Stimulated activated CD4-positive, alpha-beta T cell treated with anti-CD3 and anti-CD28 coated beads, Interleukin-1b, Interleukin-23, amount 100 ng/mL, for 1 hour (primary cell): ENCODE measurements at places on chromosomes 6 and 20.
A peak's percentile ranks its signal among the peaks of the same experiment; 100 is the strongest.

DNA sequence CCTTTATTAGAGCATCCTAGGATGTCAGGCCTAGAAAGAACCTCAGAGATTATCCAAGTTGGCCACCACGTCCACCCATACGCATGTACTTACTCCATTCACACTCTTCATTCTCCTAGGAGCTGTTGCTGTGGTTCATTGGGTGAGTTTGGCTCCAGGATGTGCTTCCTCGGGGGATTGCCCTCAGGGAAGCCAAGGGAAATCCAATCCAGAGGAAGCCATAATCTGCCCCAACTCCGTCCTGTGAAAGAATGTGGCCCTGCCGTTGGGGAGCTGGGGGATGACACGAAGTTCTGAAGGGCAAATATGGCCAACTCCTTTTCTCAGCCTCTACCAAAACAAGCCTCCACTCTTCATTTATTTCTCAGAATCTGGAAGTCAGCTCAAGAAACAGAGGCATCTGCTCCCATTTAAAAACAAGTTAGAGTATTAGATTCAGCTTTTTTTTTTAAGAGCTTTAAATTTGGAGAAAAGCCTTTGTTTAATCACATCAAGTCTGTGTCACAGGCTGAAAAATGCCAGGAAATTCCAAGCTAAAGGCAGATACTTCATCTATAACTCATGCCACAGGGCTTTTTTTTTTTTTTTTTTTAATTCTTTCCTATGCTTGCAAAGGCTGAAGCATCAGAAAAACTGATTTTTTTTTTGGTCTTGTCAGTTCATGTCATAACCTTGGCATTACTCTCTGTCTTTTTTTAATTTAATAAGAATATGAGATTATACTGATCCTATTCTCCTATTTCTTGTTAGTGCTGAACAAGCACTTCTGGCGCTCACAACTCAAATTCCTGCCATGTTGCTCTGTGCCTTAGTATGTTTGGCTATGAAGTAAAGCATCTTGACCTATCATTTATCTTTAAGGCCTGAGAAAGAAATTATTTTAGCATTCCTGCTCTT, 480.9 kb upstream of the MARCKS start:
- no peak for DNase-seq

DNA sequence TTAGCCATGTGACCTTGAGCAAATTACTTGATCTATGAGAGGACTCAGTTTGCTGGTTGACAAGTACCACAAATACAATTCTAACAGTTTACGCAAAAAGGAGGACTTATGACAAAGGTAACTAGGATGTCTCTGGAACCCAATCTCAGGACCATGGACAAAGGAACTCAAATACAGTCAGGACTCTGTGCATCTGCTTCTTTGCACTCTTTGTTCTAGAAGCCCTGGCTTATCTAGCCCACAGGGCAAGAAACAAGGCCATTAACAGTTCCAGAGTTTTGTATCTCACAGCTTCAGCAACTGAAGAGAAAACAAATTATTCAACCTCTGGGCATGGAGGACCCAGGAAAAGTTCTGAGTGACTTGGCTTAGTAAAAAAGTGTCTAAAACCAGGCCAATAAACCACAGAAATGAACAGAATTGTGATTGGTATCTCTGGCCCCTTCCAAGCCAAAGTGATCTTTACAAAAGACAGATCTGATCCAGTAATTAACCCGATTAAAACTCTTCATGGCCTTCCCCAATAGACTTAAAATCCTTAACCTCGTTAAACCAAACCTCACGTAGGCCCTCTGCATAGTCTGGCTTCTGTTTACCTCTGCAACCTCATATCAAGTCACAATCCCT, 5.9 kb downstream of the WASF1 start:
- no peak for DNase-seq

DNA sequence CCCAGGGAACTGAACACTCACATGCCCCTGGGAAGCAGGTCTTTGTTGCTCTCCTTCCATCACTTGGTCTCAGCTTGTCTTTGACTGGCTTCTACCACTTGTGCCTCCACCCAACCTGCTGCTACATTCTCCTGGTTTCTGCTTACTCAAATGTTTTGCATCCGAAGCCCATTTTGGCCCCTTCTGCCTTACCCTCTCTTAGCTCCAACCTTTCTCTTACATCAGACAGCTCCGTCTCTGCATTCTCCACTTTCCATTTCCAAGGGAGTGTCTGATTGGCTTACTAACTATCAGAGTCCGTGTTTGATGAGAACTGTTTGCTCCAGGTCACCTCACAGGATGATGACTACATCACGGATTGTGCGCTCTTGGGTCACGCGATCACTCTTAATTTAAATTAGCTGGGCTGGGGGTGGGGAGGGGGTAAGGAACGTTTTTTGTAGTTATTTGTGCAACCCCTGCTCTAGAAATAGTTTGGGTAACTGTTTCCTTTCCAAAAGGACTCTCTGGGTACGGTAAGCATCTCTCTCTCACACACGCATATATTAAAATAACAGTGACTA, 844 bp upstream of the ABRACL start:
- DNase-seq: peak; percentile 9

- DNase-seq: no peak
These were observed 8.6 kb upstream of the SLC4A11 start for GRCh38 chr20:3247638-3248037.

- no peak for DNase-seq
These were observed 16.8 kb downstream of the EBF4 start for GRCh38 chr20:2709205-2709981.

DNA sequence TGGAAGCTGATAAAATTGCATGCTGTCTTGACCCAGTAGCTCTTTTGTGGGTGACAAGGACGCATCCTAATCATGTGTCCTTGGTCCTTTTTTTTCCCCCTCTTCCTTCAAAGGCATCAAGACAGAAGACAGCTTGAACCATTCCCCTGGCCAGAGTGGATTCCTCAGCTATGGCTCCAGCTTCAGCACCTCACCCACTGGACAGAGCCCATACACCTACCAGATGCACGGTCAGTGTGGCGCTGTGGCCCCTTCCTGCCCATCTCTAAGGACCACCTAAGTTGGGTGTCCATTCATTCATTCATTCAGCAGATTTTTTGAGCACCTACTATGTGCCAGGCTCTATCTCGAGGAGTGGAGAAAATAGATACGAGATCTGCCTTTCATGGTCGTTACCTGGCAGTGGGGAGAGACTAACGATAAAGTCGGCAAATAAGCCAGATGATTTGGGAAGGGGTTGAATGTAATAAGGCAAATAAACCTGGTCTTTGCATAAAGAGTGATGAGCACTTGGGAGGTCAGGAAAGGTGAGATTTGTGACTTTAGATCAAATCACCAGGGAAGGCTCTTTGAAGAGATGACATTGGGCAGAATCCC, 121.5 kb downstream of the EYA2 start:
- DNase-seq: no peak

DNA sequence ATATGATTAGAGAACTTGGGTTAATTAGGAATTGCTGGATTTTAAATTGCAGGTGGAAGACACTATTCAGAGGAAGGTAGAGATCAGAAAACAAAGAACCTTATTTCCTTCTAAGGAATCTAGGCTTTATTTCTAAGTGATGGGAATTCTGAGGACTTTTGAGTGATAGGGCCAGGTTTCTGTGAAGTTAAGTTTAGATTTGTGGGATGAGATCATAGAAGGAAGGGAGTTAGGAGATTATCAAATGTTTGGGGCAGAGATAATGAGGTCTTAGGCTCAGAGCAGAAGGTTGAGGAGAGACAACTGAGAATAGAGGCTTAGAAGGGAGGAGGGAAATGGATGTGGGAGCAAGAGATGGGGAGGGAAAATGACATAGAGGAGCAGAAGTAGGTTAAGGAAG, 109.7 kb upstream of the MMS22L start:
- no peak for DNase-seq
